ENCODE measurements at places on chromosomes 5 and 9. TPM values are rescaled to one million over a fixed set of nuclear protein-coding genes. Genes with fewer than 3 reads are reported as not detected.
A peak's percentile ranks its signal among the peaks of the same experiment; 100 is the strongest.

- H3K4me3 ChIP-seq: no peak overlapping the region
- no peaks in the 10 kb centered on the region for H3K27me3 ChIP-seq
- H3K27ac ChIP-seq: no peak overlapping the region
- no peaks in the 10 kb centered on the region for H3K36me3 ChIP-seq
- no peak for DNase-seq
Measured at GRCh38 chr5:151595411-151595826, 4.3 kb upstream of the FAT2 start.

DNA sequence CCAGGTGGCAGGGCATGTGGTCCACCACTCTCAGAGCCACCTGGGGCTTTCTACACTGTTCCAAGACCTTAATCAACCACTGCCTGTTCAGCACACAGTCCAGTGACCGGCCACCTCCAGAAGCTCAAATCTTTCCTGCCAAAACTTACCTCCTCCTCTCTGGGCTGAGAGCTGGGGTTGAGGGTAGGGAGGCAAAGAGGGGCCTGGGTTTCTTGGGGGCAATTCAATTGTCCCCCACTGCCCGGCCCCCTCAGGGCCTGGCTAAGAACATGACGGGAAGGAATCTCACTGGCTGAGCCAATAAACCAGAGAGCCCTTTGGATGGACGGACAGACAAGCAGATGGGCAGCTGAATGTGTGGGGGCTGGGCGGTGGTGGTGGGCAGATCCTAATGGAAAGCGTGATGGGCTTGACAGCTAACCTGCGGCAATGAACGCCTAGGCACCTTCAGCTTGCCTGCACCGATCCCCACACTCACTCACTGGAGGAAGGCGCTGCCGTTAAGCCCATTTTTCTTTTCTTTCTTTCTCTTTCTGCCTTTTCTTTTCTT, 5.4 kb downstream of the NR5A1 start:
- no peaks in the 10 kb centered on the region for H3K36me3 ChIP-seq
- DNase-seq: no peak
- H3K27ac ChIP-seq: no peak overlapping the region
- peaks cover 6% of the 10 kb centered on the region for H3K4me1 ChIP-seq
- no peak overlapping the region for H3K4me3 ChIP-seq

DNA sequence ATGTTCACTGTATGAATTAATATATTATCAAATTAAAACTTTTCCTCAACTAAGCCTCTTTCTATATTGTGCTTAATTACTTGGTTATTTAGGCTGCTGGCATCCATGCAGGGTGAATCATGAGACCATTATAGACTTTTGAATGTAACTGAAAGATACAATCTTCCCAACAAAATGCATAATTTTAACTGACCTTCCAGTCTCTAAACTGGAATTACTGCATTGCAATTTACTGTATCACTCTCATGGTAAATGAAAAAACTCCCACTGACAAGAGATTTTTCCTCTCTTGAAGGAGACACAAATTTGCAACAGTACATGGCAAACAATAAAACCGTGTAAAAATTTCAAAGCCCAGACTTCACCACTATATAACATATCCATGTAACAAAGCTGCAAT, 349.5 kb downstream of the DRD1 start:
- no peaks in the 10 kb centered on the region for H3K4me1 ChIP-seq
- H3K4me3 ChIP-seq: no peak overlapping the region
- H3K27me3 ChIP-seq: no peaks in the 10 kb centered on the region
- no peak for DNase-seq
- no peaks in the 10 kb centered on the region for H3K36me3 ChIP-seq
- H3K27ac ChIP-seq: no peak overlapping the region

DNA sequence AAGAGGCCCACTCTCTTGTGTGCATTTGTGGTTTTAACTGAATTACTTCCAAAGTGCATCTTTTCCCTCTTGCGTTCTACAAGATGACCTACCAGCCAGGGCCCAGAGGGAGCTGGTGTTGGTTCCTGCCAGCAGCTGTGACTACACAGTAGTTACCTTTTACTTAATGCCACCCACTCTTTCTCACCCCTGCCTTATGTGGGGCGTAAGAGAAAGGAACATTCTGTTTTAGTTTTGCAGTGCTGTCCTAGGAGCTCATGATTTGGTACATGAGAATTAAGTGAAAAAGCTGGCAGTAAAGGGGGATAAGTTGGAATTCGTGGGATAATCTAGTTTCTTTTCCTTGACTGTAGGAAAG, 45.4 kb downstream of the RCL1 start:
- no peak overlapping the region for H3K4me3 ChIP-seq
- no peaks in the 10 kb centered on the region for H3K4me1 ChIP-seq
- H3K27ac ChIP-seq: no peak overlapping the region
- DNase-seq: no peak
- H3K36me3 ChIP-seq: no peaks in the 10 kb centered on the region

GRCh38 chr5:172768573-172769341, 2.2 kb downstream of the DUSP1 start:
- peak overlapping the region; percentile 68 for H3K4me3 ChIP-seq
- no peaks in the 10 kb centered on the region for H3K27me3 ChIP-seq
- peaks cover 3% of the 10 kb centered on the region for H3K4me1 ChIP-seq
- no peaks in the 10 kb centered on the region for H3K36me3 ChIP-seq
- DNase-seq: peak; percentile 44
- H3K27ac ChIP-seq: peak overlapping the region; percentile 99

- DNase-seq: no peak
- H3K4me1 ChIP-seq: no peaks in the 10 kb centered on the region
- H3K36me3 ChIP-seq: no peaks in the 10 kb centered on the region
- H3K27me3 ChIP-seq: no peaks in the 10 kb centered on the region
- H3K4me3 ChIP-seq: no peak overlapping the region
- no peak overlapping the region for H3K27ac ChIP-seq
Measured at GRCh38 chr9:76219560-76220151, 174.6 kb downstream of the RFK start.

- H3K4me1 ChIP-seq: no peaks in the 10 kb centered on the region
- no peaks in the 10 kb centered on the region for H3K36me3 ChIP-seq
- H3K27ac ChIP-seq: no peak overlapping the region
- no peaks in the 10 kb centered on the region for H3K27me3 ChIP-seq
Measured at GRCh38 chr9:31302620-31303418, 1081.6 kb upstream of the ACO1 start.

- H3K4me3 ChIP-seq: no peak overlapping the region
- peak overlapping the region; percentile 87 for H3K27ac ChIP-seq
- H3K4me1 ChIP-seq: peaks cover 14% of the 10 kb centered on the region
- H3K27me3 ChIP-seq: no peaks in the 10 kb centered on the region
- peak; percentile 63 for DNase-seq
- H3K36me3 ChIP-seq: no peaks in the 10 kb centered on the region
Measured at GRCh38 chr9:130443840-130444492, 795 bp upstream of the ASS1 start.

- no peaks in the 10 kb centered on the region for H3K36me3 ChIP-seq
- no peak overlapping the region for H3K27ac ChIP-seq
- no peak overlapping the region for H3K4me3 ChIP-seq
- H3K27me3 ChIP-seq: no peaks in the 10 kb centered on the region
Measured at GRCh38 chr9:35482071-35482470, 7.8 kb upstream of the RUSC2 start.

DNA sequence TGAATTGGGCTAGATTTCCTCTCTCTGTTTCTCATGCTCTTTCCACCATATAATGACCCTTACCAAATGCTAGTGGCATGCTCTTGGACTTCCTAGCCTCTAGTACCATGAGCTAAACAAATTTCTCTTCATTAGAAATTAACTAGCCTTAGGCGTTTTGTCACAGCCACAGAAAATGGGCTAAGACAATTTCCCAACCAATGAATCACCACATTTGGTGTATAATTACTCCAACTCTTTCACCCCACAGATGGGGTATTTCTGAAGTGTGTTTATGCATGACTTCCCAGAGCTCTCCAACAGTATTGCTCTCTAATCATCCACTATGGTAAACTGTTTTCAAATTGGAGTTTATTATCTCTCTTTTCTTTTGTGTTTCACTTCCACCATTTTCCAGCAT, 1041.1 kb upstream of the COX7C start:
- no peak overlapping the region for H3K4me3 ChIP-seq
- no peaks in the 10 kb centered on the region for H3K36me3 ChIP-seq
- DNase-seq: no peak
- H3K27me3 ChIP-seq: no peaks in the 10 kb centered on the region
- no peak overlapping the region for H3K27ac ChIP-seq

DNA sequence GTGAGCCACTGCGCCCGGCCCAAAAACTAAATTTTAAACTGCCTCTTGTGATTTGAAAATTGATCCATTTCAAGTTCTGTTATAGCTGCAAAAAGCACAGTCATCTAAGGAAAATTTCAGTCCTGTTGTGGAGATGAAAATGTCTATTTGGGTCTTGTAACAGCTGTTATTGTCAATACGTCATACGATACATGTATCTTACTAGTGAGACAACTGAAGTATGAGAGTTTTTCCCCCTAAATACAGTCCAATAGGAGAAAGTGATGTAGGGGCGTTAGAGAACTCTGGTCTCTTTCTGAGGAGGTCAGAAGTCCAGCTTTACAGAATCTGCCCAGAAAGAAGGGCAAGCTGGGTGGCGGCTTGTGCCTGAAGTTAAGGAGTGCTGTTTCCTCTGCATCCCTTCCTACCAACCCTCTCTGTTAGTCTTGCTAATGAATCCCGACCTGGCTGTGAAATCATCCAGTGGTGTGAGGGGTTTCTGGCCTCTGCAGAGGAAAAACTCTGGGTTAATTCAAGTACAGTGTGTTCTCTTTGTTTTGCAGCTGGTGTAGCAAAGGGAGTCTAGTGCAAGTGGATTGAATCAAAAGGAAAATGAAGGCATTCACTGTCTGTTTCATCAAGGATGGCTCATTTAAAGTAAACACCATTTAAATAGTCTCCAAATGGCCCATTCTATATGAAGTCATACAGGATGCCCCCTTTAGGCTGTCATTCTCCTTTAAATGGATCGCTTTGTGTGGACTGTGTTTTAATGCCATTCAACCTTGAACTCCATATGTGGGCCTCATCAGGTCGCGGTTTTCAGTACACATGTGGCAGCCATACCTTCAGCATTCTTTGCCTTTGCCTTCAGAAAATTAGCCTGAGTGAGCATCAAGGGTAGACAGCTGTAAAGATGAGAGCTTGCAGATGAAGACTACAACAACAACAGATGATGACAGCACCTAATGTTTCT, 59.0 kb downstream of the AOPEP start:
- H3K27me3 ChIP-seq: no peaks in the 10 kb centered on the region
- H3K4me3 ChIP-seq: no peak overlapping the region
- DNase-seq: no peak
- H3K27ac ChIP-seq: no peak overlapping the region

- no peaks in the 10 kb centered on the region for H3K4me1 ChIP-seq
- no peak overlapping the region for H3K4me3 ChIP-seq
- no peaks in the 10 kb centered on the region for H3K27me3 ChIP-seq
- DNase-seq: no peak
- no peaks in the 10 kb centered on the region for H3K36me3 ChIP-seq
- H3K27ac ChIP-seq: no peak overlapping the region
Measured at GRCh38 chr5:161414896-161415295, 131.6 kb downstream of the GABRB2 start.

DNA sequence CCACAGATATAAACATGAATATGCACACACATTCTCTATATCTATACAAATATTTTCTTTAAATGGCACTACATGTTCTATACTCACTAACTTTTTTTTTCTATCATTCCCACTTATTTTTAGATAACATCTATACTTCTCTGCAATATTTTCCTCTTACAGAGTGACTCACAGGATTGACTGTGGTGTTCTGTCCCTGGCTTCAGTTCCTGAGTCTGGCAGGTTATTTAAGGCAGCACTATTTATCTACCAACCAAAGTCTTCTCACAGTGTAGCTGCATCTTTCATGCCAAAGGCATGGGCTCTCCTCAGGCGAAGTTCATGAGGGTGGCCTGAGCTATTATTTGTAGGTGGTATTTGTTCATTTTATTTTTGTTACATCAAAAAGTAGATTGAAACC, 409.0 kb downstream of the PRR16 start:
- H3K4me1 ChIP-seq: no peaks in the 10 kb centered on the region
- H3K36me3 ChIP-seq: no peaks in the 10 kb centered on the region
- H3K27ac ChIP-seq: no peak overlapping the region
- no peak for DNase-seq

DNA sequence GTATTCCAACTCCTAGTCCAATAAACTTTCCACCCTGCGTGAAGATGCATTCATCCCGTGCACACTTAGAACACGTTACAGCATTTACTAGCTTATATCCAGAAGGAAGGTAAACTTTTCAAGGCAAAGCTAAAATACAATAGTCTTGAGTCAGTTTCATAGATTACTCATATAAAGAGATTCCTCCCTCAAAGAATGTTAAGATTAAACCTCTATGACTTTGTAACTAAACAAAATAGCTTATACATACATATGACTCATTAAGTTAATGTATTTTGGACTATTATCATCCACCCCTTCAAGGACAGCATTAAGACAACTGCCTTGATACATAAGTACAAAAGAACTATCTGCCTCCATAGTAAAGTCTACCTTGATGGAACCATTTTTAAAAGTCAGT, 36.1 kb downstream of the TLE1 start:
- H3K4me1 ChIP-seq: peaks cover 5% of the 10 kb centered on the region
- no peak overlapping the region for H3K27ac ChIP-seq
- H3K4me3 ChIP-seq: no peak overlapping the region
- DNase-seq: no peak
- no peaks in the 10 kb centered on the region for H3K27me3 ChIP-seq
- no peaks in the 10 kb centered on the region for H3K36me3 ChIP-seq

GRCh38 chr5:83559118-83559785, 87.7 kb downstream of the VCAN start:
- H3K27ac ChIP-seq: no peak overlapping the region
- DNase-seq: no peak
- H3K4me1 ChIP-seq: no peaks in the 10 kb centered on the region
- H3K27me3 ChIP-seq: no peaks in the 10 kb centered on the region

GRCh38 chr5:3323144-3323543, 272.5 kb upstream of the IRX1 start:
- H3K4me3 ChIP-seq: no peak overlapping the region
- H3K4me1 ChIP-seq: no peaks in the 10 kb centered on the region
- no peaks in the 10 kb centered on the region for H3K27me3 ChIP-seq
- H3K27ac ChIP-seq: no peak overlapping the region
- no peak for DNase-seq

DNA sequence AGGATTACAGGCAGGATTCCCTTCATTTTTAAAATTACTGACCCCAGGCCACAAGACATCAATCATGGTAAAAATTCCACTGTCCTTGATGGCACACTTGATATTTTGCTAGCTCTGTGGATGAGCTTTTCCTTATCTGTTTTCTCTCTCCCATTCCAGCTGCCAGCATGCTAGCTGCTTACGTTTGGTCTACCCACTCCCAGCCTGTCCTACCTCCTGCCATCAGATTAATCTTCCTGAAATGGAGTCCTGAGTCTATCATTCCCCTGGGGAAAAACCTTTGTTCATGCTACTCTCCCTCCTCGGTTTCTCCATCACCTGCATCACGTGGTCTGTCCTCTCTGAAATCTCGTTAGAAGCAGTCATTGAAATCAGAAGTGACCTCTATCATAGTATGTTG, 108.9 kb downstream of the F2RL2 start:
- no peaks in the 10 kb centered on the region for H3K36me3 ChIP-seq
- H3K4me1 ChIP-seq: no peaks in the 10 kb centered on the region
- H3K4me3 ChIP-seq: no peak overlapping the region
- no peak overlapping the region for H3K27ac ChIP-seq
- no peak for DNase-seq
- H3K27me3 ChIP-seq: no peaks in the 10 kb centered on the region

GPX8 gene
- 10.6 TPM for total RNA-seq

SLC4A9 gene
- not detected for total RNA-seq

C1QTNF3 gene
- 10.8 TPM for total RNA-seq

SYK gene
- total RNA-seq: 22.2 TPM

COL27A1 gene
- 52.9 TPM for total RNA-seq

LOX gene
- total RNA-seq: 13.5 TPM
